ENCODE measurements at places on chromosomes 13 and 19.

- no peak for DNase-seq
Measured at GRCh38 chr13:25806264-25806974, 245.4 kb downstream of the SHISA2 start.

DNA sequence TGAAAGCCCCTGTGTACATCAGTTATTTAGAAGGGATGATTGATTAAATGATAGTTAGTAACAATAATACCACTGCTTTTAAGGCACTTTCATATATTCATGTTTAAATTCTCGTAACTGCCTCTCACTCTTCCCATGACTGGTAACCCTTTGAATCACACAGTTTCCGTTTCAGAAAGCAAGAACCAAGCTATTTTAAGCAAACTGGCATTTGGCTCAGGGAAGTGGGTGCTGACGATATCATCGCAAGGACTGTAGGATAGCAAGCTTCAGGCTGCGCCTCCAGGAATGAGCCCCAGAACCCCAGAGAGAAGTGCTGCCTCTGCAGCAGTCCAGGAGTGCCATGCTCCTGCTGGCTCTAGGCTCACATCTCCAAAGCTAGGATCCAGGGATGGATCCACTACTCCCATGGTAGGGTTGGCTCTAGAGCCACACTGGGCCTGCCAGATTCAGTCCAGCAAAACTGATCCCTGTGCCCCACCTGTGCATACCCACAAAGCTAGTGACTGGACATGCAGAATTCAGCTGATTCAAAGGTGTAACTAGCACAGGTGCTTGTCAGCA is 313.5 kb downstream of the SLC7A1 start:
- no peak for DNase-seq

- DNase-seq: peak; percentile 53
Measured at GRCh38 chr19:12639901-12640613, 26.5 kb downstream of the MAN2B1 start.

DNA sequence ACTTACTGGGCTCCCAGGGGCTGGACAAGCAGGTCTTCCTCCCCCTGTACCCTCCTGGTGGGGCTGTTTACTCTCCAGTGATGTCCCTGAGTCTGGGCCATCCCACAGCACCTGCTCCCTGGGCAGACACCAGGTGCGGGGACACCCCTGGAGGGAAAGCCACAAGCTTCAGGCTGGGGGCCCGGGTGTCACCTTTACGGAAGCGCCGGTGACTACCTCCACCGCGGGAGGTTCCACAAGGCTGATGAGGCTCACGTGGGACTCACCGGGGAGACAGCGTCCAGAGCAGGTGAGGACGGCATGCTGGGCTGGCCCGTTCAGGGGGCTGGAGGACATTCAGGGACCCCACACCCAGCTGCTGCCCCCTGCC is 24.9 kb downstream of the NFILZ start:
- DNase-seq: no peak

DNA sequence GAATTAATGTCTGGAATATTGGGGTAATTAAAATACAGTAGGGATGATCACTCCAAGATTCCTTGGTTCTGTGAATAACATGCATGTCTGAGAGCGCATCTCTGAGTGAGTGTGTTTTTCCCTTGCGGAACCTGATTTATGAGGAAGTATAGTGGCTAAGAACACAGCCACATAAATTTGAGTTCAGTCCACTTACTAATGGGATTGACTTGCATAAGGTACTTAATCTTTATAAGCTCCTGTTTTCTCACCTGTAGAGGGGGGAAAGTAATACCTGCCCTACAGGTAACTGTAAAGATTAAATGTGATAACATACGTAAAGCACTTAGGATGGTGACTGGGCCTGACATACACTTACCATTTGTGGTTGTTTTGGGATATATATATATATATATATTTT is 60.8 kb downstream of the KLF5 start:
- DNase-seq: no peak

- DNase-seq: no peak
Measured at GRCh38 chr13:100235311-100235901, 146.5 kb downstream of the PCCA start.

DNA sequence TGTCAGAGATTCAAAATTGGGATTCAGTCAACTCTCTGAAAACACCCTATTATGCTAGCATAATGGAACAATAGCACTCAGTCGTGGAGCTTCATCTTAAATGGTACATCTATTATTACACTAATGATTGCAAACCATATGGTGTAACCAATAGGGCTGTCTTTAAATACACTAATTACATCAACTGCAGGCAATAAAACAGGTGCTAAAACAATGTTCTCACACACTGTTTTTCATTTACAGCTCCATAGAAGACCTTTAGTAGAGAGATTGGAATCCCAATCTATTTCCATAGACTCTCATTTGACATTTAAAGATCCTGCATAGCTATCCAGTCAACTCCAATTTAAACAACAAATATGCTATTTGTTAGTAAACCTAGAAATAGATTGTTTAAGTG is 1917.4 kb downstream of the OLFM4 start:
- DNase-seq: no peak

GRCh38 chr13:33181264-33181663 is 104.3 kb downstream of the STARD13 start:
- no peak for DNase-seq

- no peak for DNase-seq
Measured at GRCh38 chr13:27449081-27449603, 1.2 kb downstream of the MTIF3 start.
